ENCODE measurements at places on chromosomes 4 and X.

DNA sequence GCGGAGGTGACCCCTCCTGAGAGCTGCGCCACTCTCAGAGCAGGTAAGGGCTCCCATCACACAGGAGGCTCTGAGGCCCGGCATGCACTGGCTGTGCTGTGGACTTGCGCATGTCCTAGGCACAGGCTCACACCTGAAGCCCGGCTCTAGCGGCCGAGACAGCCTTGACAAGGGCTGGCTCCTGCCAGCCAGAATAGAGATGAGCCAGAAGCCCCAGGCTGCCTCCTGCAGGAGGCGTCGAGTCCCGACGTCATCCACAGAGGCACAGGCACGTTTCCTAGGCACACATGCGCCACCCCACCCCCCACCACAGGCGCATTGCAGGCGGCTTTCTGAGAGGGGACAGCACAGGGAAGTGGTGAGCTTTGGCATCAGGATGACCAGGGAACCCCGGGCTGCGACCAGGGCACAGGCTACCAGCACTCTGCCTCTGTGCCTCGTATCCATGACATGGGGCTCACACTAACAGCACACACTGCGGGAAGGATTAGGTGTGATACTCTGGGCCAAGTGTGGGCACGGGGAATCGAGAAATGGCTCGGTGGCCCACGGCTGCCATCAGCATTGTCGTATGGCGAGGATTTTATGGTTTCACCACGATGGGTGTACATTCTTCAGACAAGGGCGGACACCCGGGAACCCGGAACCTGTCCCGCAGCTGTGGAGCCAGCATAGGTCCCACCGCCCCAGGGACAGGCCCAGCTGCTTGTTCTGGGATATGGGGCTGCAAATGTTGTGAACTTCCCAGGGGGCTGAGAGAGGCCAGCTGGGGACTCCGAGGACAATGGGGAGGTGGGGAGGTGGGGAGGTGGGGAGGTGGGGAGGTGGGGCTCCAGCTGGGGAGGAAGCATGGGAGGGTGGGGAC is 90.7 kb upstream of the ADRA2C start:
- no peak for DNase-seq

DNA sequence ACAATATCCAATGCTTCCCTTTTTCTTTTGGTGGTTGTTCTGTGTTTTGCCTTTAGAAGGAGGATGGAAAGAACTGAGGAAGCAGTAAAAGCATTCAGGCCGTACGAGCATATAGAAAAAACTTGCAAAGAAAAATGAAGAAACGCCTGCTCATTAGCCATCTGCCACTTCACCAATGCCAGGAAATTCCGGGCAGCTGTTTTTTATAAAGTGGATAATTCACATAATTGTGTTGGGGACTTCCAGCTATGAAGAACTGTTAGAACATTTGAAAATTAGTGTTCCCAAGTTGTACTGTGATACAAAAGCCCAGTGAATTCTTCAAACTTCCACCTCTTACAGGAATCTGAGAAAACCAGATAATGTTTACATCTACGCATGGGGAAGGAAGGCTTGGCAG is 11.7 kb downstream of the RELL1 start:
- no peak for DNase-seq

- no peak for DNase-seq
These were observed 20.6 kb upstream of the KIAA0232 start for GRCh38 chr4:6761649-6762615.

- no peak for DNase-seq
These were observed 2.4 kb upstream of the CTAG2 start for GRCh38 chrX:154655786-154656185.

DNA sequence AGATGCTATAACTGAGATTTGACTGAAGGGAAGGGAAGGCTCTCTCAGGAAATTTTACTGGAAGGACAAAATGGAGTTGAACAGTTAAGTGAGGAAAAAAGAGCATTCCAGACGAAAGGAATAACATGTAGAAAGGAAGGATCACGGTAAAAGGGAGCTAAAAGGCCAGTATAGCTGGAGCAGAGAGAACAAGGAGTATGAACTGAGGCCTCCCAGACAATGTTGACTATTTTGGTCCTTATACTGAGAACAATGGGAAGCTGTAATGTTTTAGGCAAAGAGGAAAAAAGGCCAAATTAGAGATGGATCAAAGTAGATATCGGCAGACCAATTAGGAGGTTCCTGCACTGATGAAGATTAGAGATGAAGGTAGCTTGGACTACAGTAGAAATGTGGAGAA is 26.8 kb upstream of the SCD5 start:
- no peak for DNase-seq

- no peak for DNase-seq
These were observed 7.2 kb downstream of the SLC25A6 start for GRCh38 chrX:1384658-1385252.

DNA sequence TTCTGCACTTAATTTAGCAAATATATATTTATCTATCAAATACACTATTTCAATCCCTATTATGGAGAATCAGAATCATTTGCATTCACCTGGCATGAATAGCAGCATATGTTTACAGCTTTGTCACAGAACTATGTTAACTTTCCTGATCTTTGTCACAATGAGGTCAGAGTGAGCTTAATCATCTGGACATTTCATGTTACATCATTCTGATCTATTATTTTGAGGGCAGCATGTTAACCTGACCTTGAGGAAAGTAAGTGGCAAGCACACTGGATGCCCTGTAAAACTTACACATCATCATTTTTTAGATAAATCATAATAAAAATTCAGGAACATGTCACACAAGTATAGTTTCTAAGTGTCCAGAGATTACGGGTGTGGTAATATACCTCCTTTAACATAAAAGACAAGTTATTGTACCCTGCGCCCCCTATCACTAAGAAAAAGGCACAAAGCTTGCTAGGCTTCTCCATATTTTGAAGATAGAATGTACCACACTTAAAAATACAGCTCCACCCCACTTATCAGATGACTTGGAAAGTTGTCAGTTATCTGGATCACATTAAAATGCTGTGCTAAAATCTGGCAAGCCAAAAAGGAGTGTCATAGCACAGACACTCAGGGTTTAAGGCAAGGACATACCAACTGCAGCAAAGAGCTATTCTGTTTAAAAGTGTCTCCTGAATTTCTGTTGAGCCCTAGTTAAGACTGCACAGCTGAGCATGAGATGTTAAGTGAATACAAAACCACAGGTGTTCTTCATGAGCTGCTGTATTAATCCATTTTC is 182.7 kb upstream of the FAT4 start:
- DNase-seq, result no peak

GRCh38 chrX:155998761-155999510 is 1.4 kb downstream of the IL9R start:
- DNase-seq, result no peak

GRCh38 chr4:110059556-110060191 is 138.7 kb downstream of the ELOVL6 start:
- DNase-seq, result no peak

- no peak for DNase-seq
These were observed 666.4 kb upstream of the CPEB2 start for GRCh38 chr4:14335872-14336271.

- DNase-seq, result no peak
These were observed 435.6 kb downstream of the PCDH10 start for GRCh38 chr4:133584714-133585113.

Measured in amniotic stem cell (primary cell).